ENCODE measurements at places on chromosomes 3 and 15. TPM values are rescaled to one million over a fixed set of nuclear protein-coding genes. Genes with fewer than 3 reads are reported as not detected.

EXD1 gene
- total RNA-seq: 0.21 TPM

HAUS2 gene
- total RNA-seq: 28.0 TPM

ADAMTS7 gene
- total RNA-seq: 5.0 TPM

ECE2 gene
- not detected for total RNA-seq

ZNF770 gene
- total RNA-seq: 129 TPM

NANOGP8 gene
- total RNA-seq: not detected

CAPN3 gene
- 4.6 TPM for total RNA-seq

SUSD5 gene
- total RNA-seq: not detected

ZBTB47 gene
- 20.6 TPM for total RNA-seq
